ENCODE measurements at places on chromosomes 4 and X.

- no peak for DNase-seq
Observed at GRCh38 chr4:173520921-173521466, 9.0 kb downstream of the HAND2 start.

DNA sequence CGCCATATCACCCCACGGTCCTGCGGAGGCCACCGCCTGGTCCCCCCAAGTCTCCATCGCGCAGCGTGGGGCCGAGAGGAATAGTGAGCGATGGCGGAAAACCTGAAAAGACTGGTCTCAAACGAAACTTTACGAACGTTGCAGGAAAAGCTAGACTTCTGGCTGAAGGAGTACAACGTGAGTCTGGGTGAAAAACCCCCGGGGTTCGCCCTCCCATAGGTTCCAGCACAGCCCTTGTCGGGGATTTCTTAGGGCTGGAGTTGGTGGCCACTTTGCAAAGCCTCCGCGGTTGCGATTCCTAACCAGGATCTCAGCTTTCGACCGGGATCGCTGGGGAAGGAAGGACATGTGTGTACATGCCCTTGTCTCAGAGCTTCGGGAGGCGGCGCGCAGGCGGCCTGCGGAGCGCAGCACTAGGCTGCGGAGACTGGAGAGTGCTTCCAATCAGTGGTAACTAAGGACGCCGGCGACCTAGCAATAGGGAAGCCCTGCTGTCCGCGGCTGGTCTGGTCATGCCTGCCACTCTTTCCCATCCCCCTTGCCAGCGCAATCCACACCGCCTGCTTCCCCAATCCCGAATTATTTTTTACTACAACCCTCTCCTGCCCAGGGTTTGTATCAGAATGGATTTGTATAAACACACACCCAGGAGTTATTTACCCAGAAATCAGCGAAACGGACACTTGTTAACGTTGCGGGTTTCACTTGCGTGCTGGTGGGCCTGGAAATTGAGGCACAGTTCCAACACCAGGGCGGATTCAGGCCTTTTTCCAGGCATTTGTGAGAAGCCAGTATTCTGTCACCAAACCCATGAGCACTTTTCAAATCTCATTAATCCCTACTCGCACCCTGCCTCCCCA, 741 bp downstream of the SPATA18 start:
- no peak for DNase-seq

GRCh38 chr4:185128272-185129119, 14.6 kb upstream of the SLC25A4 start:
- DNase-seq = no peak

DNA sequence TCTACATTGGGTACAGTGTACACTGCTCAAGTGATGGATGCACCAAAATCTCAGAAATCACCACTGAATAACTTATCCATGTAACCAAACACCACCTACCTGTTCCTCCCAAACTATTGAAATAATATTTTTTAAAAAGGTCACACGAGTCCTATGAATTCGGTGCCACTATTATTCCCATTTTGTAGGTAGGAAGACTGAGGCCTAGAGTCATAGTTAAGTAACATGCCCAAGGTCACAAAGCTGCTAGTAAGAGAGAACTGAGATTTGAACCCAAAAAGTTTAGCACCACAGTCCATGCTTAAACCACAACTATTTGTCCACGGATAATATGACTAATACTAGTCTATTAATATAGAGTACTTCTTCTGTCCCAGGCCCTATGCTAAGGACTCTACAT, 2.7 kb downstream of the ARHGEF6 start:
- DNase-seq = no peak

DNA sequence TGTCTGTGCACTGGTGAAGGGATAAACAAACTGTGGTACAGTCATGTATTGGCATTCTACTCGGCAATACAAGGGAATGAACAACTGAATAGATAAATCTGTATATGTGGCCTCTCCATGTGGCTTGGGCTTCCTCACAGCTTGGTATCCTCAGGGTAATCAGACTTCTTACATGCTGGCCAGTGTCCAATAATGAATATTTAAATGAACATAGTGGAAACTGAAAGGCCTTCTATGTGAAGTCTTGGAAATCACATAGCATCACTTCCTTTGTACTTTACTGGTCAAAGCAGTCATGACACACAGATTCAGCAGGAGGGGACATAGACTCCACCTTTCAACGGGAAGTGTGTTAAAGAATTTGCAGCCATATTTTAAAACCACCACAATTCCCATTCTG, 33.4 kb upstream of the GPR101 start:
- DNase-seq = no peak

GRCh38 chrX:74132280-74132679, 171.7 kb upstream of the ZCCHC13 start:
- DNase-seq = no peak

Data from mesenteric fat pad (tissue), 1 donor.